ENCODE measurements at places on chromosomes 16 and 17.
A peak's percentile ranks its signal among the peaks of the same experiment; 100 is the strongest.

DNA sequence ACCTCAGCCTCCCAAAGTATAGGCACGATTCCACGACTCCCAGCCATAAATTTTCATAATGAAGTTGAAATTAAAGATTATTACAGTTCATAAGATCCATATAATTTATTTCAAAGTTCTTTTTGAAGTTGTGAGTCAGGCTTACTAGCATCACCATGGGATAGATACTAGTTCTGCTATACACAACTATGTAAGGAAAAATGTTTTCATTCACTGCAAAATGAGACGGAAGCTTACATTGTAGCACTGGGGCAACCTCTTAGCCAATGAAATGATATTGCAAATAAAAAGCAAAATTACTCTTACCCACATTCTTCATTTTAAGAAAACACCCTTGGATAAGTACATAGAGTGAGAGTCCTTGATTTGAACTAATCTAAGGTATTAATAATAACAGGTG lies 18.8 kb upstream of the MARCHF10 start:
- DNase-seq = no peak

DNA sequence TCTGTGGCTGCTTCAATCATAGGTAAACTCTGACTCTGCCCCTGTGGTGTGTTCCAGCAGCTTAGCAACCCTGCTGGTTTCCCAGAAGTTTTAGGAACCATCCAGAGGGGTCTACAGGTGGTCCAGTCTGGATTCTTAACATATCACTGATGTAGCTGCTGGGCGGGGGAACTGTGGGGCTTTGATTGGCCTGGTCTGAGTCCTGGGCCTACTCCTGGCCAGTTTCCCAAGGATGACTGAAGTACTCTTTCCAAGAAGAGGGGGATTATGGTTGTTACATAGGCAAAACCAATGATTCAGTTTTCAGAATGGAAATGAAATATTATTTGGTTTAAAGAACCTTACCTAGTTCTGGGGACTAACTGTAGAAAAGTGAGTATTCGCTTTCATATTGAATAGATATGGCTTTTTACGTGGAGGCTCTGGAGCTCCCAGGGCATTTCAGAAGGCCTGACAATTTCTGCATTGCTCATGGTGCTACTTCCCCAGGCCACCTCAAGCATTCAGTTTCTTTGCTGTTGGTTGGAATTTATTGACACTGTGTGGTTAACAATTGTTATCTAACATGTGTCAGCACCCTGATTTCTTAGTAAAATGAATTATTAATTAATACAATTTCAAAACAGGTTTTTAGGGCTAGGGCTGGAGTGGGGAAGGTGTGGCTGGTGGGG lies 38.4 kb downstream of the EPN2 start:
- DNase-seq = no peak

DNA sequence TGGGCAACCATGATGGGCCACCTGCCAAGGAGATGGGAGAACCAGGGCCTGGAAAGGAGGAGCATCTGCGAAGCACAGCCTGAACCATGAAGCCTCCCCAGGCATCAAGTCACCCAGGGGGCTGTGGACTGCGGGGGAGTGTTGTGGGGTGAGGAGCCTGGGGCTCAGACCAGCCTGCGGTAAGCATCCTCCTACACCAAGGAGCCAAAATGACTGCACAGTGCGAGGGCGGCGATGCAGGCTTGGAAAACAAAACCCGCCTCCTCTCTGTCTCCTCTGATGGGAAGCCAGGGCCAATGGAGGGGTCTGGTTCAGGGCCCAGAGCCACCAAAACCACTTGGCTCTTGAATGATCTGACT lies 18.1 kb upstream of the MAF start:
- no peak for DNase-seq

DNA sequence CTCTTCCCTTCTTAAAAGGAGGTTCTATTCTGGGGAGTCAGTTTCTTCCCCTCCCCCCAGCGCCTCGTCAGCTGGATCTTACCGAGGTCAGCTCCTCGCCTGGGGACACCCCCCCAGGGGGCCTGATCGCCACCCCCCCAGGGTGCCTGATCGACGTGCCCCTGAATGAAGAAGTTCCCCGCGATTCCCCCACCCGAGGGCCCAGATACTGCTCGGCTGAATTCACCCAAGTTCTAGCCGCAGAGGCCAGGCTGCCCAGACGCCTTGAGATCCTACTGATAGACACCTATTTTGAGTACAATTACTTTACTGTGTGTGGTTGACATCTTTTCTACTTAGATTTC lies 1.4 kb downstream of the RAB11FIP3 start:
- DNase-seq = no peak

GRCh38 chr17:49715717-49716279 lies 8.0 kb upstream of the SLC35B1 start:
- DNase-seq = no peak

GRCh38 chr17:15654886-15655561 lies 29.1 kb downstream of the TRIM16 start:
- peak; percentile 8 for DNase-seq

DNA sequence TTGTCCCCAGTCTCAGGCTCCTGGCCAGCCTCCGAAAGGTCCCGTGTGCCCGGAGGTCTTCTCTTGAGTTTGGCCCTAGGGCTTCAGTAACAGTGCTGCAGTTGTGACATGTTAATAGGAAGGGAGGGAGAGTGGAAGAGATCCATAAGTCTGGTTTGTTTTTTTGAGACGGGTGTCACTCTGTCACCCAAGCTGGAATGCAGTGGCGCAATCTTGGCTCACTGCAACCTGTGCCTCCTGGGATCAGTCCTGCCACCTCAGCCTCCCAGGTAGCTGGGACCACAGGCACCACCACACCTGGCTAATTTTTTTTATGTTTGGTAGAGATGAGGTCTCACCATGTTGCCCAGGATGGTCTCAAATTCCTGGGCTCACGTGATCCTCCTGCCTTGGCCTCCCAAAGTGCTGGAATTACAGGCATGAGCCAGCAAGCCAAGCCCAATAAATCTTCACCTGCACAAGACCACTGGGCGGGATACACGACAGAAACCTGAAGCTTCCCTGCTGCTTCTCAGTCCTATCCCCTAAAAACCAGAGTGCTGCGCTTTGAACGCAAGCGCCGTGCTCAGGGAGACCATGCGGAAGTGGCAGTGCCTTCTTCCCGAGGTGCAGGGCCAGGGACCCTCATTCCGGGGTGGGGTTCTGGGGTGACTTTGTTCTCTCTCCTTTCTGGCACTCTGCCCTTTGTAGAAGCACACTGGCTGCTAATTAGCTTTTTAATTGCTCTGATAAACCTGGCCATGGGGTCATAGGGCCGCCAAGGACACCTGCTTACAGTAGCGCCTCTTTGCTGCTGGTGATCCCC lies 10.9 kb downstream of the TRAF7 start:
- no peak for DNase-seq

- no peak for DNase-seq
Observed at GRCh38 chr17:17636272-17636885, 44.9 kb upstream of the PEMT start.

- no peak for DNase-seq
Observed at GRCh38 chr17:2176499-2177169, 121.7 kb downstream of the HIC1 start.

DNA sequence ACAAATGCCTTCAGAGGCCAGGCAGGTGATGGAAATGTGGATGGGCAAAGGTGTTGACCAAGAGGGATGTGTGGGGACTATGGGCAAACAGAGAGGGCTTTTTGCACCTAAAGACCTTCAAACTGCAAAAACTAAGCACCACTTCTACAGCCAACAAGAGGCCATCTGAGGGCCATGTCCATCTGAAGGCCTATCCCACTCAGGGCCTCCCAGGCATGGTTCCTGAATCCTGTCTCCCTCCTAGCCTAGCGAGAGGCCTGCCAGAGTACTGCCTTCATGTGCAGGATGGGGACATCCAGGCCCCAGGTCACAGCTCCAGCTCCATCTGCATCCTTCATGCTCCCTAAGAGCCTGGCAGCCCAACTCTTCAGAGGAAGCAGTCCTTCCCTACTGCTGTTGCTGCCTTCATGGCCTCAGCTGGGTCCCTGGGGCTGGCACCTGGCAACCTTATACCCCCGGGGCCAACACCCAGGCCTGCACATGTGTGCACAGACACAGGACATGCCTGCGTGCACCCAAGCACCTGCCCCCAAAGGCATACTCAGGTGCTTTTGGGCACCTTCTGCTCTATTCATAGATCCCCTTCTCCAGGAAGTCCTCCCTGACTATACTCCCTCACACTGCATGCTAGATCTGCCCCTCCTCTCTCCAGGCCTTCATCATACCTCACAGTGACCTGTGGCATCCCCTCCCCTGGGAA lies 95.2 kb downstream of the C16orf78 start:
- no peak for DNase-seq

DNA sequence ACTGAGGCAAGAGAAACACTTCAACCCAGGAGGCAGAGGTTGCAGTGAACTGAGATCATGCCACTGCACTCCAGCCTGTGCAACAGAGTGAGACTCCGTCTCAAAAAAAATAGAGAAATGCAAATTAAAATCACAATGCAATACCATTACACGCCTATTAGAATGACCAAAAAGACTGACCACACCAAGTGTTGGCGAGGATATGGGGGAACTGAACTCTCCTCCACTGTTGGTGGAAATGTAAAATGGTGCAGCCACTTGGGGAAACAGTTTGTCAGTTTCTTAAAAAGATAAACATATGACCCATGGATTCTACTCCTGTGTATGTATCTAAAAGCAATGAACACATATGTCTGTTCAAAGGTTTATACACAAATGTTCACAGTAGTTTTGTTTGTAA lies 204.8 kb downstream of the MRTFB start:
- no peak for DNase-seq

DNA sequence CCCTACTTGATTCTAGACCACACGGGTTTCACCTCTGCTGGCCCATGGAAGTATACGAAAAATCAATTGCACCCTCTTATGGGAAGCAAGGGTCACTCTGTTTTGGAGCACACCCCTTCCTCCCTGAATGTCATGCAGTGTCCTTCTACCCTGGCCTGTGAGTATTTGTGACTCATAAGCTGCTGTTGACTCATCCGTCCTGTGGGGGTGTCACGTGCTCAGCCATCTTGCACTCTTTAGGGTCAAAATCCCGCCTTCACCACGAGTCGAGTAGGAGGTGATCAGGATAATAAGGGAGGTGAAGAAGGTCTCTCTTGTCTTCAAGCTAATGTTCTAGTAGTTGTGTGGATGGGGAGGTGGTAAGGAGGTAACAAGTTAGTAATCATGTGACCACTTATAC lies 341.0 kb upstream of the EEF2KMT start:
- peak; percentile 72 for DNase-seq

GRCh38 chr16:86335266-86336172 lies 174.8 kb upstream of the FOXF1 start:
- DNase-seq = no peak

GRCh38 chr16:80614908-80615671 lies 74.3 kb downstream of the DYNLRB2 start:
- peak; percentile 97 for DNase-seq

DNA sequence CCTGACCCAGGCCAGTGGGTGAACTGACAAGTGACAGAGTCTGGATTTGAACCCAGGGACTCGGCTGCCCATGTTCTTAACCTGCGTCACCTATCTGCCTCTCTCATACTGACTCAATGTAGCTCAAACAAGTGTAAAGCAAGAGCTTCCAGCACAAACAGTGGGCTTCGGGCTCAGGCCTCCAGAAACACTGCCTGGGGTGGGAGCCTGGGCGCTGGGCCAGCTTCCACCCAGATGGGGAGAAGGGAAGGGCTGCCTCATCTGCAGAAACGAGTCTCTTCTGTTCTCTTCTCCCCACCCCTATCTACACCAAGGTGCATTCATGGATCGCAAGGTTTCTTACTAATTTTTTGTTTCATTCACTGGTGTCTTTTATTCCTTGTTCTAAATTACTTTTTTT lies 1.3 kb downstream of the CDRT4 start:
- DNase-seq = no peak

DNA sequence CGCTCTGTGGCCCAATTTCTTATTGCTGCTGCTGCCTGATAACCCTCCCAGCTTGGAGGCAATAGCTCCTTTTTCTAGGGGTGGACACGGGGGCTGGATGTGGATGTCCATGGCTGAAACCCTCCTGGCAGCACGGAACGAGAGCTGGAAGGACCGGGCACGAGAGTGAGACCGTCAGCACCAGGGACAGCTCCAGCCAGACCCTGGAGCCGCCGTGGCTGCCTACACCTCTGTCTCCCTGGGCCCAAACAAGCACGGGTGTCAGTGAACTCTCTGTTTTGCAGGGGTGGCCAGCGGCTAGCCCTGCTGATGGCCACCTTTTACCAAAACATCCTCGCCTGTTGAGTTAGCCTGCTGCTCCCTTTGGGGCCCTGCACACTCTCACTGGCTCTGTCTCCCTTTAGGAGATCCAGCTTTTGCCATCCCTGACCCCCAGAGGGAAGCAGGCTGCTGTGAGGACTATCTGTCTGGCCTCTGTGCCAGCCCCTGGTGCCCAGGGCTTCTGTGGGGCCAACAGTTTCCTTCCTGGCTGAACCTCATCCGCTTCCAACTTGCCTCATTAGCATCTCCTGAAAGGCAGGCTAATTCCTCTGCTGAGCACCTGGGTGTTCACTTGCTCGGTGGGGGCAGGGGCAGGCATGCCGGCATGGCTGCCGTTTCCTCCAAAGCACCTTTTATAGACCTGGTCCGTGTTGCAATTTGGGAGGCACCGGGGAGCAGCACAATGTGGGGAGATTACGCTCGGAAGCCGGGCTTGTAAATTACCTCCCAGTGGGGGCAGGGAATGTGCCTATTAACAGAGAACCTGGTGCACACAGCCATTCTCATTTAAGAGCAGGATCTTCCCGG lies 118.1 kb downstream of the ENGASE start:
- peak; percentile 15 for DNase-seq

DNA sequence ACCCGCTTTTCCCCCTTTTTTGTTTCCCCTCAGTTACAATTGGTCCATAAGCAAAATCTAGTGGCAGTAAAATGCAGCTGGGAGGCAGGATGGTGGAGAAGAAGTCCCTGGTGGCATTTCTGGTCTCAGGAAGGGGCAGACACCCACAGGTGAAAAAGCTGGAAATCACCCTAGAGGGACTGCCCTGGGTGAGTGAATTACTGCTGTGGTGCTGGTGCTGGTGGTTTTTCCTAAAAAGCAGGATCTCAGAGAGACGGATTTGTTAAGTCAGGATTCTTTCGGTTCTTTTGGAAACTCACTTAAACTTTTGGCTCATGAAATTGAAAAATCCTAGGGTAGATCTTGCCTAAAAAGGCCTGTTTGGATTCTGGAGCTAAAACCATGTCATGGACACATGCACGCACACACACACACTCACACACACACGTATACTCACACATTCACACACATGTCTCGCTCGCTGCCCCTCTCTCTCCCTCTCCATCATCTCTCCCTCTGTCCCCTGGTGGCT lies 65.8 kb downstream of the NKD1 start:
- DNase-seq = no peak

- peak; percentile 81 for DNase-seq
Observed at GRCh38 chr16:48156790-48157209, 1.0 kb upstream of the ABCC12 start.

GRCh38 chr17:83058266-83058798 lies 21.1 kb upstream of the METRNL start:
- DNase-seq = no peak

GRCh38 chr16:83458612-83459011 lies 349.2 kb upstream of the HSBP1 start:
- DNase-seq = peak; percentile 87

GRCh38 chr17:38400286-38400685 lies 28.0 kb upstream of the ARHGAP23 start:
- DNase-seq = no peak

- DNase-seq = no peak
Observed at GRCh38 chr16:57635266-57636097, 7.1 kb downstream of the ADGRG1 start.

GRCh38 chr17:80765241-80765961 lies 220.8 kb downstream of the RPTOR start:
- DNase-seq = no peak

Data from M059J (cell line).